A549 (cell line): ENCODE measurements at places on chromosomes 12 and 14. TPM values are rescaled to one million over a fixed set of nuclear protein-coding genes. Genes with fewer than 3 reads are reported as not detected.

GRCh38 chr12:24379861-24380521, 430.5 kb upstream of the SOX5 start:
- no peak for DNase-seq

DNA sequence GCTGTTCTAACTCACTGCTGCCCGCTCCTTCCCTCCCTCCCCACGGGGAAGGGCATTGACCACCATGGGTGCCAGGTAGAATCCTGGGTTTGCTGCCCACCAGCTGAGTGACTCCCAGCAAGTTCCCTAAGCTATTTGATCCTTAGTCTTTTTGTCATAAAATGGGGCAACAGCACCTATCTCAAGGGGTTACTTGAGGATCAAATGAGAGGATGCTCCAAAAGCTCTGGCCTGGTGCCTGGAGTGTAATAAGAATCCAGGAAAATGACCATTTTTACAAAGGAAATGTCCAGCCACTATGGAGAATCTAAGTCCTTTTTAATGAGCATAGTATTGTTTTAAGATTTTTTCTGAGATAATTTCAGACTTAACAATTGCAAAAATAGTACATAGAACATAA, 61.4 kb upstream of the CMKLR1 start:
- DNase-seq, result no peak

- DNase-seq, result no peak
These were observed 93.3 kb downstream of the DAAM1 start for GRCh38 chr14:59281609-59282377.

GRCh38 chr12:31298922-31299321, 27.0 kb downstream of the SINHCAF start:
- DNase-seq, result no peak

- DNase-seq, result peak; percentile 70
These were observed 15.4 kb upstream of the TMEM120B start for GRCh38 chr12:121697093-121697698.

- DNase-seq, result no peak
These were observed 27.9 kb downstream of the MOAP1 start for GRCh38 chr14:93156693-93157369.

Gene NGB
- not detected in 3 replicates for polyA plus RNA-seq

- DNase-seq, result no peak
These were observed 233.6 kb downstream of the SYT10 start for GRCh38 chr12:33205981-33206380.

DNA sequence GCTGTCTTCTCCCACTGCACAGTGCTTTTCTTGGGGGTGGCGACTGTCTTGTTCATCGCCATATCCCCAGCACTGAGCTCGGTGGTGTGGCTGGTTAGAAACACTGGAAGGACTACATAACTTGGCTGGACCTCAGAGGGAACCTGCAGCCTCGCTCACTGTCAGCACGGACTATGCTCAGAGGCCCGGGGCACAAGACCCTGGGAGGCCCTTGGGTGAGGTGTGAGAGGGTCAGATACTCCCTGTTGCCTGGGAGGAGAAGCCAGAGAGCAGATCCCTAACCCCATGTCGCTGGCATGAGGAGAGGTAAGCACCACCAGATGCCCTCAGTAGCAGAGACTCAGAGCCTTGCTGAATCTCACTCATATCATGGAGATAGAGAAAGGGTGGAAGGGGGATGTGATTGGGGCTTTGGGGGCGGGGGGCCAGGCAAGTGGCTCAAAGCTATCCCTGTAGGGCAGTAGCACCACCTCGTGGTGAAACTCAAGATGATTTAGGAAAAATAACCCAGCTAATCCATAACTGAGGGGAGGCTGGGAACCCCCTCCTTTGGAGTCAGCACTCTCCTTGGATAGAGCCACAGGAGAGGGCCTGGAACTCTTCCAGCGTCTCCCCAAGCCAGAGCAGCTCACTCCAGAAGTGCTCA, 18.7 kb upstream of the HDAC7 start:
- peak; percentile 76 for DNase-seq

Gene SUDS3
- 17.9 to 20.3 TPM (median 18.4 TPM) in 3 replicates for polyA plus RNA-seq

DNA sequence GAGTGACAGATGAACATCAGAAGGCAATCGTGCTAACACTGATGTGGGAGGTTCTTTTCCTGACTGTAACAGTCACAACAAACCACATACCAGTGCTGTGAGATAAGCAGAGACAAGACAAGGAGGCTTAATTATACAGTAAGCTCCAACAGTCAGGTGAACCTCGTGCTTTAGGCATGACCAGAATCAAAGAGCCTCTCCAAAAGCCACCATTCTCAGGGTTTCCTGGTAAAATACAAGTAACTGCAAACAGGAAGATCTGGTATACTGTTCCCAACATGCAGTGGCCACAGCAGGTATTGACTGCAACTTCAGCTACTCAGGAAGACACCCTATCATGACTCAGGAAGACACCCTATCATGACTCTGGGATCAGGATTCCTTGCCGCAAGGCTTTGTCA, 47.3 kb upstream of the GTF2A1 start:
- peak; percentile 31 for DNase-seq

DNA sequence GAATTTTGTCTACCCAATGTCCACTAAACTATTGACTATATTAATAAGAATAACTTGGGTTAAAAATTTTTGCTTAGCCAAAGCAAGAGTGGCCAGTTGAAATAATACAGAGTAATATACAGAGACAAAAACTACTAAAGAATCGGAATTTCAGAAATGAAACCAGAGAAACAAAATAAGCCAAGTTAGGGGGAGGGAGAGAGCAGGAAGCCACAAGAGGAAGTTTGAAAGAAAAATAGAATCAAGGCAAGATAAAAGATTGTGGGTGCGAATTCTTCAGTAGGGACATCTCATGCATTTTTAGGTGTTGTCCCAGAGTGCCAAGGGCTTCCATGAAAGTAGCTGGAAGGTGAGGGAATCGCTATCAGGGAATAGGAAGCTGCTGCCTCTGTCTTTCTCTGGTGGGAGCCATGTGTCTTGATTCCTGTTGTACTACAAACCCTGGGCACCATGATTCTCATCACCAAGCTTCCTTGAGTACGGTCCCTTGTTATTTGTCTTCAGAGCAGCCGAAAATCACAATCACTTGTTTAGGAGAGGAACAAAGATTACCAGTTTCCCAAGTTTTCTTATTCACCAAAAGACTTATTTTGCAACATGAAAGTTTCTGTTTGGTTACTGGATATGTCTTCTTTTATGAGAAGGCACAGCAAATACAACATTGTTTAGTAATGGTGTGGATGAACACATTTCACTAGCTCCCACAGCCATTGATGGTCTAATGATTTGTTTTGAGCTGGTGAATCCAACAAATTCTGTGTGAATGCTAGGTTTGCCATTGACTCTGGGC, 16.7 kb downstream of the NEUROD4 start:
- DNase-seq, result no peak

DNA sequence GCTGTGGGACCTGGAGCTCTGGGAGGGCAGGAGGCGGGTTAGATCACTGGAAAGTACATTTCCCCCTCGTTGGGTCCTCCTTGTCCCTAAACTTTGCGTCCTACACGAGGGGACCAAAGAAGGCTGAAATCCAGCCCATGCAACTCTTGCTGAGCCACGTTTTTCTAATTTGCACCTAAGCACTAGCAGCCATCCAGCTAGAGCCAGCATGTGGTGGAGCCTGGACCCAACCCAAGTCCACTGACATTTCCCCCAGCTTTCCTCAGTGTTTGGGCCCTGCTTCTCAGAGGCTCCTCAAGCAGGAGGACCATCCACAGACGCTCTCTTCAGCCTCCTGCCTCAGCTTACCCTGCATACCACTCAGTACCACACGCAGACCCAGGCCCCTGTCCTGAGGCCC, 49.7 kb downstream of the TSPAN11 start:
- no peak for DNase-seq

Gene PRH2
- 0.19 TPM in 1 of 3 replicates, not detected in the others for polyA plus RNA-seq

Gene SCNN1A
- polyA plus RNA-seq, result 4.3 to 6.0 TPM (median 5.7 TPM) in 3 replicates

Gene ATXN7L3B
- 16.7 to 18.2 TPM (median 18.1 TPM) in 3 replicates for polyA plus RNA-seq

DNA sequence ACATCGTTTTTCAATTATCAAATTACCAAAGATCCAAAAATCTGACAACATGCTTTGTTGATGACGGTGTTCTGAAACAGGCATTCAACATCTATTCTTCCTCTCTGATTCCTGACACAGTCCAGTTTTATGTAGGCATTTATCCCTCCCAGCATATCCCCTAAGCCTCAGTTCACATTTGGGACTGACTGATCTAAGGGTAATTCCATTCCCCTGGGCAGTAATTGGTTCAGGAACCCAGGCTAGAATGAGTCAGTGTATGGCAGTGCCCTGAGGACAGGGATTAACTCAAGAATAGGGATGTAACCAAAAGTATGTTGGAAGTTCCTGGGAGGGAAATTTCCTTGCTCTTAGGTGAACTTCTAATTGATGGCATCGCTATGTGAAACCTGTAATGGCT, 10.3 kb upstream of the PCNX1 start:
- no peak for DNase-seq

DNA sequence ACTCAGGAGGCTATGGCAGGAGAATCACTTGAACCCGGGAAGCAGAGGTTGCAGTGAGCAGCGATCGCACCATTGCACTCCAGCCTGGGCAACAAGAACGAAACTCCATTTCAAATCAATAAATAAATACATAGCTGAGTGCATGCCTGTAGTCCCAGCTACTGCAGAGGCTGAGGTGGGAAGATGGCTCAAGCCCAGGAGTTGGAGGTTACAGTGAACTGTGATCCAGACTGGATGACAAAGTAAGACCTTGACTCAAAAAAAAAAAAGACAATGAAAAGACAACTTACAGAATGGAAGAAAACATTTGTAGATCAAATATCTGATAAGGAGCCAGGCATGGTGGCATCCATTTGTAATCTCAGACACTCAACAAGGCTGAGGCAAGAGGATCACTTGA, 27.6 kb downstream of the ZFYVE1 start:
- DNase-seq, result no peak

Gene ARF3
- 133 to 138 TPM (median 138 TPM) in 3 replicates for polyA plus RNA-seq

DNA sequence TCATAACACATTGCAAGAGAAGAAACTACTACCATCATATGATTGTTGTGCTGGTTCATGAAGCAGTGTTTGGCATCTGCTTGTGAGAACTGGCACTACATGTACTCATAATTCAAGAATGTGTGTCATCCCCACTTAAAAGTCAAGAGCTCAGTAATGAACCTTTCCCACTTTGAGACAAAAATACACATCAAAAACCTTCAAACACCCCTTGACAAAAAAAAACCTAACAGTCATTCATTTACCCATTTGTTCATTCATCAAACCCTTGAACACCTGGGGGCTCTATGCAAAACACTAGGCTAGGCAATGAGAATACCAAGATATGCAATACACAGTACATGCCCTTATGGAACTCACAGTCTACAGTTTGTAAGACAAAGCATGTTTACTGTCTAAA, 40.0 kb downstream of the KIF21A start:
- DNase-seq, result no peak

Gene AQP6
- polyA plus RNA-seq, result 0.04 to 0.21 TPM in 2 of 3 replicates, not detected in the other

DNA sequence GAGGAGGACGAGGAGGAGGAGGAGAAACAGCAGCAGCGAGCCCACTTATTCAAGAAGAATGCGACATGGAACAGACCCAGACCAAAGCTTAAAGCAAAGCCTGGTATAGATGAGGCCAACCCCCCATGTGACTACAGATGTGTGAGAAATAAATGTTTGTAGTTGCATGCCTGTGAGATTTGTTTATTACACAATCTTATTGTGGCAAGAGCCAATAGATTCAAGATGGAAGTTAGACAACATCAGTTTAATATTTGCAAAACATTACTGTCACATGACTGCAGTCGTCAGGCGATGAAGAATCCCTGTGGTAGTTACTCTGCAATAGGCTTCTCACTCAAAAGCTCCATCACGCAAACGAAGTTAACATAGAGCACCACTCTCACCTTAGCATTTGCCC, 17.2 kb upstream of the SLC35F4 start:
- no peak for DNase-seq

Gene SYCP3
- polyA plus RNA-seq, result 0.12 to 0.27 TPM (median 0.22 TPM) in 3 replicates

DNA sequence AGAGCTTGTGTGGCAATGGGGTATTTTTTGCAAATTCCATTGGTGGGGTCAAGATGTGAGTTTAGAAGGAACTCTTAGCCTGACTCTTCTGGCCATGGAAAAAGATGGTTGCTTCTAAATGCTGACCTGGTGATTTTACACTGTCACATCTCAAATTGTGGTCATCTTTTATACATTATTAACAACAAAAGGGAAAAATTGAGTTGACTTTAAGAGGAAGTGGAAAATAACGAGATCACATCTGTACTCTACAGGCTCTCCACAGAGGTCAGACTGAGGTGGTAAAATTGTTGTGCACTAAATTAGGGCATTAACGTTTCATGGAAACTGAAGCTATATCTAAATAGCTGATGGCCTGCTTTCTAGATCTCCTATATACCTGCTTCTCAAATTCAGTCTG, 44.7 kb downstream of the PTPN11 start:
- DNase-seq, result no peak

Gene ZNF140
- 8.8 to 10.0 TPM (median 9.9 TPM) in 3 replicates for polyA plus RNA-seq
